ENCODE measurements at places on chromosomes 4 and X. TPM values are rescaled to one million over a fixed set of nuclear protein-coding genes. Genes with fewer than 3 reads are reported as not detected.

DNA sequence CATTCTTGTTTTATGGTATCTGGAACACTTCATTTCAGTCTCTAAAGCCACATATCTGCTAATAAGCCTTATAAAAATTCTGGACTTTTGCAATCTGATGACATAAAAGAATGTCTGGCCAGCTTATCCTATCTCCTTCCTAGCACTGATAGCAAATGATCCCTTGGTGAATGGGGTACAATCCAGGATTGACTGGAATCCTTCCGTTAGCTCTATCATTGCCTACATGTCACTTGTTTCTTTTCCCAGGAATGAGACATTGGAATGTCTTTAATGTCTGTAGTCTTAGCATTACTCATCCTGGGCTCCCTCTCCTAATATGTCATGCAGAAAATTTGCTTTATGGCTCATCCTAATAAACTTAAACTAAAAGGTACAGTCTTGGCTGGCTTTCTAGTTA, 14.8 kb upstream of the PABPC4L start:
- no peaks in the 10 kb centered on the region for H3K27me3 ChIP-seq
- no peak overlapping the region for H3K4me3 ChIP-seq
- DNase-seq, result no peak
- no peak overlapping the region for H3K27ac ChIP-seq

DNA sequence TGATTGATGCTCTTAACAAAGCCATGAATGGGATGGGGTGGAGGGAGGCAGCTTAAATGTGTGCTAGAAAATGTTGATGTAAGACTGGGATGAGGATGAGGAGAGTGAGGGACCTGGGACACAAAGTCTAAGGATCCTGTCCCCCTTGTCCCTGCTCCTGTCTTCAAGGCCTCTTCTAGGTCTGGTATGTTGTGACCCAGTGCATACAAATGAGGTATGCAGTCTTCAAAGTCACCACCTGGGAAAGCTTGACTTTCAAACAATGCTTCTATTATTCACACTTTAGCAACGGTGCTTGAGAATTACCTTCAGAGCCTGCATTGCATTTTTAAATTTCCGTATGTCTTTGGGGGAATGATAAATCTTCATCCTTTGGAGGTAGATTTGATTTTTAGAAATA, 88.4 kb upstream of the SLC34A2 start:
- DNase-seq, result no peak
- H3K27me3 ChIP-seq, result no peaks in the 10 kb centered on the region
- no peaks in the 10 kb centered on the region for H3K36me3 ChIP-seq
- H3K27ac ChIP-seq, result no peak overlapping the region

DNA sequence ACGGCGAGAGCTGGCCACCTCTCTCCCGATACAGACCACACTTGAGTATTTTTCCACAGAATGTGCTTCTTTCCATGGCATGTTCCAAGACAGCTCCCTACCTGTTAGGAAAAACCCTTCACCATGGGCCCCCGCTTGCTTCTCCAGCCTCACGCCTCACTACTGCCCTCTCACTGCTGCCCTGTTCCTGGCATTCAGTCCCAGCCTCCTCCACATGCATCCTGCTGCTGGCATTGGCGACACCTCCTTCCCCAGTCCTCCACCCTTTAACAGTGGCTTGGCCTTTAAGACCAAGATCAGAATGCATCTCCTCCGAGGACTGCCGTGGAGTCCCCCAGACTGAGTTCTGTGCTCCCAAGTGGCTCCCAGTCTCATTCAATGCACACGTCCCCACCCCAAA, 10.7 kb downstream of the PNMA6F start:
- DNase-seq, result no peak
- H3K27ac ChIP-seq, result no peak overlapping the region
- H3K4me1 ChIP-seq, result no peaks in the 10 kb centered on the region
- no peaks in the 10 kb centered on the region for H3K27me3 ChIP-seq

Gene SCOC
- 35.7 TPM for total RNA-seq

DNA sequence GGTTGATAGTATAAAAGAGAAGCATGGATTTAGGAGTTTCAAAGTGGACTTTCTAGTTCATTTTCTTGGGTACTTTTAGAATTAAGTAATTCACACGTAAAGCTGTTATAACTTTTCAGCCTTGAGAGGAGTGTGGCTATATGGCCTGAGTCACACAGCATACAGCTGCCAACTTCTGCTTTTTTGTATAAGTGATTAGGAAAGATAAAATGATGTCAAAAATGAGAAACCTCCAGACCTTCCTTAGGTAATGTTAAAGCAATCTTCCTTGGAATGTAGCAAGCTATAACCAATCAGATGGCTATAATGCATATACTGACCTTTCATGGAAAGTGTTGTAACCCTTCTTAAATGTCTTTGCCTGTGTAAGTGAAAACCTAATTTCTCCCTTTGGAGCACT, 39.2 kb downstream of the RAB40AL start:
- no peak overlapping the region for H3K4me3 ChIP-seq
- DNase-seq, result no peak
- H3K27me3 ChIP-seq, result no peaks in the 10 kb centered on the region
- H3K36me3 ChIP-seq, result no peaks in the 10 kb centered on the region

GRCh38 chr4:109708990-109709389, 5.7 kb upstream of the CASP6 start:
- no peaks in the 10 kb centered on the region for H3K36me3 ChIP-seq
- no peaks in the 10 kb centered on the region for H3K4me1 ChIP-seq
- no peaks in the 10 kb centered on the region for H3K27me3 ChIP-seq

Gene CXCL1
- total RNA-seq, result 2.7 TPM

DNA sequence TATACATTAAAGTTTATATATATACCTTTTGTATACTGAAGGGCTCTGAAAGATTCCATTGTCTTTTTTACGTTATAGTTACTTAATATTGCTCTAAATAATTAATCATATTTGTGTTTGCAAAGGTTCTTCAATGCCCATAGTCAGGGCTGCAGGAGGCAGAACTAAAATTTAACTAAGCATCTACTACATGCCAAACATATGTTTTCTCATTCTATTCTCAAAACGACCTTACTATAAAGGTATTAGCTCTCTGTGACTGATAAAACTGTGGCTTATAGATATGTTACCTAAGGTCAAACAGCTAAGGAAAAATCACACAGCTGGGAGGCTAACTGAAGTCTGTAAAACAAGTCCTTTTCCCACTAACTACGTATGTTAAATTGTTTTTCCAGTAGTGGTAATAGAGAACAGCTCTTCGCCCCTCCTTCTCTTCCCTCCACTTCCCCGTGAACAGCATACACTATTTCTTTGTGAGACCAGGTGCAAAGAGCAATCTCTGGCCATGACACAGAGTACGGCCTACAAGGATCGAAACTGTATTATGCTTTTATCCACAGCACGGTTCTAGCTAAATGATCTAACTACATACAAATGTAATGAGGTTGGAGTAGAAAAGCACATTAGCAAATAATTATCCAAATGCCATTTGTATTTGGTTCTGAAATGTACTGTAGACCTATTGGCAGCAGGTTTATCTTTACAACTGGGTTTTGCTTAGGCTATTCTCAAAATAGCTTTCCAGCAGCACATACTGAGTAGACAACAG, 1.7 kb downstream of the CNOT6L start:
- DNase-seq, result no peak
- H3K4me1 ChIP-seq, result peaks cover 57% of the 10 kb centered on the region
- no peaks in the 10 kb centered on the region for H3K27me3 ChIP-seq
- H3K4me3 ChIP-seq, result peak overlapping the region; percentile 97
- H3K27ac ChIP-seq, result peak overlapping the region; percentile 99

GRCh38 chrX:49230500-49231232, 2.5 kb downstream of the CACNA1F start:
- no peaks in the 10 kb centered on the region for H3K27me3 ChIP-seq
- no peaks in the 10 kb centered on the region for H3K36me3 ChIP-seq
- H3K27ac ChIP-seq, result peak overlapping the region; percentile 71
- H3K4me3 ChIP-seq, result peak overlapping the region; percentile 46
- no peaks in the 10 kb centered on the region for H3K4me1 ChIP-seq

DNA sequence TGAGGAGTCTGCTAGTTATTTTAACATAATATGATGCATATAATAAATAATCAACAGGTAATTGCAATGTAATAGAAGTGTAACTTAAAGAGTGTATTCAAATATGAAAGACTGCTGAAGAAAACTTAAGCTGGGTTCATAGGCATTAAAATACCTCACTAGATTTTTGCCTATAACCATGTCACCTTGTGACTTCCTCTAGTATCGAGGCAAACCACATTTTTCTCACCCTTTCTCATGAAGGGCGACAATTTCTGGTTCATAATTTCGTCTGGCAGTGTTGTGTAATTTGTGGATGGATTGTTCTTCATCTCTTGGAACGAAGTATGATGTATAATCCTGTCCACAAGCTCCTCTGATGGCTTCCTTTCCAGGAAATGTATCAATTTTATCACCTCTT, 16.0 kb downstream of the SULT1E1 start:
- no peaks in the 10 kb centered on the region for H3K4me1 ChIP-seq
- no peak overlapping the region for H3K4me3 ChIP-seq
- H3K27ac ChIP-seq, result no peak overlapping the region
- no peaks in the 10 kb centered on the region for H3K36me3 ChIP-seq

DNA sequence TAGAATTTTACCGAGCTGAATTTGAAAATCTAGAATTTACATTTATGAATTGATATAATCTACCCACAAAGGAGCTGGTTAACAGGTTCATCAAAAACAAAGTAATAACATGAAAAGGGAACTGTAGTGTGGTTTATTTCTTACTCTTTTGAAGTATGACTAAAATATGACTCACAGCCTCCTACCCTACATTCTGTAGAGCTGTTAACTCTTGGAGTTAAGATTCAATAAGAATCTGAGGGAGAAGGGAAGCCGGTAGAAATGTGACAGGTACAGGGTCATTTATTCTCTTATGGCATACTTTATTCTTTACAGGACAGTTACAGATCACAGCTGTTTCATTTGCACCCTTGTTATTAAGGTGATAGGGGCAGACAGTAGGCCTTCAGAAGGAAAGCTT, 132.2 kb upstream of the FAM47B start:
- H3K4me3 ChIP-seq, result no peak overlapping the region
- H3K27me3 ChIP-seq, result no peaks in the 10 kb centered on the region
- H3K36me3 ChIP-seq, result no peaks in the 10 kb centered on the region

Gene STOX2
- total RNA-seq, result 15.7 TPM

Gene EFHC2
- total RNA-seq, result 2.5 TPM

Gene IL2RG
- total RNA-seq, result 12.2 TPM

Gene ANXA3
- 137 TPM for total RNA-seq
